CD4-positive, alpha-beta T cell treated with Interleukin-17A for 1 hour (primary cell): ENCODE measurements at places on chromosomes 5 and 9.
A peak's percentile ranks its signal among the peaks of the same experiment; 100 is the strongest.

DNA sequence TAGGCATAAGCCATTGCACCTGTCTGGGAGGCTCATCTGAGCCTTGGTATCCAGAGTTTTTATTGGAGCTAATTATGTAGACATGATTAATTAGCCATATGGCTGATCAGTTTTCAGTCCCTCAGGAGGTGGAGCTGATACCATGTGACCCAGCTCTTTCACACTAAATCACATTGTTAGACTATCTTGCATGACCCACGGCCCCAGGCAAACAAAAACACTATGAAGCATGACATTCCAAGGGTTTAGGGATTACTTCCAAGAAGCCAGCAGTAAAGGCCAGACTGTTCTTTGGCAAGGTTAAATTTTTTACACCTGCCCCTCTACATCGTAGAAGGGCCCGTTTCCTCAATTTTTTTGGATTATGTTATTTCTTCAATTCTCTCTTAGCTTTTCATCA lies 5.0 kb upstream of the C5orf24 start:
- no peak for DNase-seq

DNA sequence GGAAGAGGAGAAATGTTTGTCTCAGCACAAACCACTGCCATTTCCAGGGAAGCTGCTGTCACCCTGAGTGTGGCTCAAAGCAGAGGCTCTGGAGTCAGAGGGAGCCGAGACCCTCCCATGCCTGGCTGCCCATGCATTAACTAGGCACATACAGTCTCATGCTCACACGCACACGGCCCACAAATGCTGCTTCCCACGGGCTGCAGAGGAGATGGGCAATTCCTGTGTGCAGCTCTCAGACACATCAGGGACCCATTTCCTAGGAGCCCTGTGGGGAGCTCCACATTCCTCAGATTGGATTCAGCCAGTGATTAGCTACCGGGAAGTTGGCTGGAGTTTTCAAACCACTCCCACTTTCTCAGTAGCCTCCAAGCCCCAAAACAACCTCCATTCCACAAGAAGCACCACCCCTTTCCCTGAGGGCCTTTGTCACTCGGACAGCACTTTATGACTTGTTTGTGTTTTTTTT lies 9.1 kb upstream of the PTGES start:
- no peak for DNase-seq

DNA sequence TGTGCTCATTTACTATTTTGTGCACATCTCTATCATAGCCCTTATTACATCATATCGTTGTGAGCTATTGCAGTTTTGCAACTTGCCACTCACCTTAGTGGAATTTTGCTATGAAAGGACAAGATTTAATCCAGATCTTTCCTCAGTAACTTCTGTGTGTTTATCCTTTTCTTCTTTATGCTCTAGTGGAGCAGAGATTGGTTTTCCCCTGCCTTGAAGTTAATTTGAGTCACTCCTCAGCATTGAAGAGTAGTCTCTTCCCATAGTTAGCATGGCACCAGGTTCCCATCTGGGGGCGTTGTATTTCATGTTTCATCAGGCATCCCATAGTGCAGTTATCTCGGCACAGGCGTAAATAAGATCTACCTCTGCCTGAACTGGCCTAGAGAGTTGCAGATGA lies 510.4 kb downstream of the PSAT1 start:
- no peak for DNase-seq

DNA sequence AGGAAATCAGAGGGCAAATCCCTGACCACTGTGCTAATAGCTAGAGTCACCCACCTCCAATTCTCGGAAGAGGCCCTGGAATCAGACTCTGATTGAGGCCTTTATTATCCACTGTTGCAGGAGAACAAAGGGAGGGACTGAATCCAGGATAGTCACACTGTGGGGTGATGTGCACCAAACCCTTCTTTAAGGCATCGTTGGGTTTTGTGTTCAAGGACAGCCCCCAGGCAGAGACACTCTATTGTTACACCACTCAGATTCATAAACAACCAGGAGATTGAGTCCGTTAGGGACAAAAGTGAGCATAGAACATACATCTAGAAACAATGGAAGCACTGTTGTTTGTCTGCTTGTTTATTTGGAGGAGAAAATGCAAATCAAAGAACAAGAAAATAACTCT lies 124.6 kb upstream of the TBCA start:
- DNase-seq = no peak

- DNase-seq = no peak
Observed at GRCh38 chr9:113673726-113674125, 202.4 kb upstream of the ZNF618 start.

- DNase-seq = no peak
Observed at GRCh38 chr9:82670000-82670399, 392.9 kb downstream of the RASEF start.

GRCh38 chr5:170363671-170364070 lies 25.5 kb downstream of the KCNMB1 start:
- DNase-seq = peak; percentile 18

- DNase-seq = peak; percentile 31
Observed at GRCh38 chr5:173581408-173582215, 34.8 kb downstream of the BOD1 start.

DNA sequence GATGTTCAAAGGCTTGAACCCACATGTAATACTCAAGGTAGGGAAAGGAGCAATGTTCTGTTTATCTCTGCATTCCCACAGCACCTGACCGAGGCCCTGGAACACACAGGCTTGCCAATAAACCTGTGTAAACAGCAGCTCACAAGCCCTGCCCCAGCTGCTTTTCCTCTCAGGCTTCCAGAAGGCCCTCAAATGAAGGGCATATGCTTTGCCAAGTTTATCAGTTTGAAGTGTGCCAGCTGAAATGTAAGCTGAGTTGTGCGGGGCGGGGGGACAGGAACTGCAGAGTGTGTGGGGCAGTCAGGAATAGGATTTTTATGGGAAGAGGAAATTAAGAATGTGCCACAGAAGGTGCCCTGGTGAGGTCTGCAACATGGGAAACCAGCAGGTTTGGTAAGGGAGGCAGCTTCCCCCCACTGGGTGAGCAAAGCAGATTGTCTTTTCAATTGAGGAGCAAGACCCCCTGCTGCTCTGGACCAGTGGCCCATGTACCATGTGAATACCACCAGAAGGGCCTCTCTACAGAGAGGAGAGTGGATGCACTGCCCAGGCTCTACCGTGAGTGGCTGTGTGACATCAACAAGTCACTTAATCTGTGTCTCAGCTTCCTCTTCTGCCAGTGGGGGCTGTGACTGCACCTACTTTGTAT lies 194.8 kb downstream of the SPOCK1 start:
- DNase-seq = no peak

- DNase-seq = no peak
Observed at GRCh38 chr9:134858051-134858841, 22.4 kb upstream of the FCN2 start.

GRCh38 chr9:134052491-134052890 lies 15.3 kb downstream of the BRD3 start:
- no peak for DNase-seq

DNA sequence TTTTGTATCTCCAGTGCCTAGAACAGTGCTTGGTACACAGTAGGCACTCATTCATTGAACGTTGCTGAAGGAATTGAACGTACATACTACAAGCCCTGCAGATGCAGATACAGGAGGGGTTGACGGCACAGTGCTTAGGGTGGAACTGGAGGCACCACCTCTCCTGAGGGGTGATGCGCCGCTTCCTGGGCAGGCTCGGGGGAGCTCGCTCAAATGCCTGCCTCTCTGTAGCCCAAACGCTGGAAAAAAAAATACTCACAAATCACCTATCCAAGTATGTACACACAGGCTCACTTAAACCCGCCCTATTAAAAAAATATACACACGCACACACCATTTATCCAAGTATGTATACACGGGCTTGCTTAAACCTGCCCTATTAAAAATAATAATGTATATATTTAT lies 536 bp upstream of the COMMD10 start:
- DNase-seq = peak; percentile 24

DNA sequence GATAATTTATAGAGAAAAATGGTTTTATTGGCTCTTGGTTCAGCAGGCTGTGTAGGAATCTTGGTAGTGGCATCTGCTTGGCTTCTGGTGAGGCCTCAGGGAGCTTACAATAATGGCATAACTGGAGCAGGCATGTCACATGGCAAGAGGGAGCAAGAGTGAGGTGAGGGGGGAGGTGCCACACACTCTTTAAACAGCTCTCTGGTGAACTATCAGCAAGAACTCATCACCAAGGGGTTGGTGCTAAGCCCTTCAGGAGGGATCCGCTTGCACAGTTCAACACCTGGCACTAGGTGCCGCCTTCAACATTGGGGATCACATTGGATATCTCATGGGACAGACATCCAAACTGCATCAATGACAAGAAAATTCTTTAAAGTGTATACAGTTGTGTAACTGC lies 10.5 kb downstream of the GPBP1 start:
- DNase-seq = no peak

DNA sequence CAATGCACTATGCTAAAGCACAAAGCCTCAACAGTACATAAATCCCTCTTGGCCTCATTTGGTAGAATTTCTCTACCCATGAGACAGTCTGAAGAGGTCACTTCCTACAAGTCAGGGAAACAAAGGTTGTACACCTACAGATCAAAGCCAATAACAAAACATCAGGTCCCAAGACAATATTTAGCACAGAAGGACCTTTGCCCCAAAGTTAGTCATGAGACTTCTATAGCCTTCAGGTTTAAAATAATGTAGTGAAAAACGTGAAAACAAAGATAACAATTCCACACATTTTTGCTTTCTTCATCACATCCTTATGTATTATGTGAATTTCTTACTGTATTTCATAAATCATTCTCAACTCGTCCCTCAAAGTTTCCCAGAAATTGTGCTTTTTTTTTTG lies 15.8 kb downstream of the AFF4 start:
- no peak for DNase-seq

- no peak for DNase-seq
Observed at GRCh38 chr5:98938464-98938863, 9.7 kb upstream of the CHD1 start.

DNA sequence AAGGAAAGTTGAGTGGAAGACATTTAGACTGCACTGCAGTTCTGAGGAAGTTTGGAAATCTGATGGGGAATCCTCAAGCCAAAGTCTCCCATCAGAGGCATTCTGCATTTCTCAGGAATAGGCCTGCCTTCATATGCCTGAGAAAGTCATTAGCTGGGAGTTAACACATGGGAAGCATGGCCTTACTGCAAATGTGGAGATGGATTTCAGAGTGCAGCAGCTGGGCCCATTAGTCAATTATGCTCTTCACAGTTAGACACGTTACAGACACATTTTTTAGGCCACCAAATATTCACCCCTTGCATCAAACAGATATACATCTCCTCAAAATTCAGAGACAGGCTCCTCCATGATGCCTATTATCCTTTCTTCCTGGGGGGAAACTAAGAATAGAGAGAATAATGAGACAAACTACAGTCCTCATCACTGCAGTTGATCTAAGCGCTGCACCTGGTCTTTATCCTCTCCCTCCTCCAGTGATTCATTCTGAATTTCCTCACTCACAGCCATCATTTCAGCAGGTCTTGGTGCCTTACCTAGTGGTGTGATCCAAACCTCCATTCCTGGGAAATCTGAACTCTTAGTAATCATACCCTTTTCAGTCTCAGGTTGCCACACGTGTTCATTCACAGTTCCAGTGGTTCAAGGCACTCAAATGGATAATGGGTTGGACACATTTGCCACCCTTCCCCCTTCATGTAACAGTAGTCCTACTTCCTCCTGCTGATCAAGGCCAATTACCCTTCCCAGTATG lies 47.9 kb upstream of the PPP2CA start:
- no peak for DNase-seq

DNA sequence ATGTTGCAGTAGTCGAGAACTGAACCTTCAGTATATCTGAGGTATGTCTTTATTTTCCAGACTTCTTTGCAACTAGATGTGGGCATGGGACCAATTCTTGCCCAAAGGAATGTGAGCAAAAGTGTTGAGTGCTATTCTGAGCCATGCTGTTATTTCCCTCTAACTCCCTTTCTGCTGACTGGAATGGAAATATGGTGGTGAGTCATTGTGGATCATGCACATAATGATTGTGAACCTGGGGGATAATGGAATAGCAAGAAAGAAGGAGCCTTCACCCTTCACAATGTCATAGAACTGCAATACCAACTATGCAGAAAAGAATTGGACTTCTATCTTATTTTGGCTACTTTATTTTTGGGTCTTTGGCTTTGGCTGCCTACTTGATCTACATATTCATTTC lies 10.3 kb upstream of the DOCK2 start:
- no peak for DNase-seq

- no peak for DNase-seq
Observed at GRCh38 chr5:77213601-77214000, 3.1 kb downstream of the PDE8B start.

- no peak for DNase-seq
Observed at GRCh38 chr9:124017929-124018729, 6.6 kb downstream of the LHX2 start.

- DNase-seq = no peak
Observed at GRCh38 chr9:88781628-88782391, 209.5 kb upstream of the S1PR3 start.

- DNase-seq = no peak
Observed at GRCh38 chr9:124813501-124814163, 36.7 kb downstream of the OLFML2A start.

DNA sequence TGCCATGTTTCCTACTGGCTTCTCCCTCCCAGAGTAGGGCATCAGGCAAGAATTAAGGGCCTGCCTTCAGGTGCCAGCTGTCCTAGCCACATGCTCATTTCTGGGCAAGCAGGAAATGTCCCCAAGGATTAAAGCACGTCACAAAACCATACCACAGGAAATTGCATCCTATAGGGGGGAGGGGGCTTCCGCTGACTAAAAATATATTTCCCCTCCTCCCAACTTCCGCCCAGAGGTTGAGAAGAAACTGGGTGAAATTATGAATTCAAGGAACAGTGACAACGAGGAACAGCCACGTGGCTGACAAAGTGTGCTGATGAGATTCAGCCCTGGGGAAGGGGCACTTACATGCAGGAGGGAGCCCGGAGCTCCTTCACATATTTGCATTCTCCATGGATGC lies 4.1 kb downstream of the HBEGF start:
- peak; percentile 49 for DNase-seq

GRCh38 chr5:112938286-112938685 lies 16.3 kb upstream of the REEP5 start:
- no peak for DNase-seq

- no peak for DNase-seq
Observed at GRCh38 chr5:77120706-77121105, 33.6 kb upstream of the ZBED3 start.

GRCh38 chr5:53302529-53302928 lies 177.9 kb upstream of the FST start:
- no peak for DNase-seq

- DNase-seq = no peak
Observed at GRCh38 chr9:8261737-8262136, 462.2 kb upstream of the DMAC1 start.

- peak; percentile 54 for DNase-seq
Observed at GRCh38 chr9:14993061-14993800, 83.0 kb upstream of the FREM1 start.
